ENCODE measurements at places on chromosomes 2 and 18.

DNA sequence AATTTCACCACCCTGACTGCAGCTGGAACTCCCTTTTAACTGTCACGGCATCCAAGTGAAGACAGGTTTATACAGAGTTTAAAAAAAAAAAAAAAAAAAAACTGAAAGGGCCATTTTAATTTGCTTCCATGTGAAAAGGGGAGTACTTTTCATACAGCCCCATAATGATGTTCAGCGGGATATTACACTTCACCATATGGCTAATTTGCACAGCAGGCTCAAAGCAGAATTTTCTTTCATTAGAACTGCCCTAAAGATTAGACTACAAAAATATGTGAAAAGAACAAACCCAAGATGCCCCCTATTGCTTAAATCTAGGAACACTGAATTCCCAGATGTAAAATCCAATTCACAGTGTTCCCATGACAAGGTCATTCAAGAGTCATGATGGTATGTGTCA is 301.8 kb downstream of the EXOC6B start:
- DNase-seq, result no peak

GRCh38 chr2:216773072-216773471 is 77.7 kb upstream of the IGFBP5 start:
- DNase-seq, result no peak

GRCh38 chr2:64860276-64860885 is 128.8 kb upstream of the SLC1A4 start:
- DNase-seq, result no peak

DNA sequence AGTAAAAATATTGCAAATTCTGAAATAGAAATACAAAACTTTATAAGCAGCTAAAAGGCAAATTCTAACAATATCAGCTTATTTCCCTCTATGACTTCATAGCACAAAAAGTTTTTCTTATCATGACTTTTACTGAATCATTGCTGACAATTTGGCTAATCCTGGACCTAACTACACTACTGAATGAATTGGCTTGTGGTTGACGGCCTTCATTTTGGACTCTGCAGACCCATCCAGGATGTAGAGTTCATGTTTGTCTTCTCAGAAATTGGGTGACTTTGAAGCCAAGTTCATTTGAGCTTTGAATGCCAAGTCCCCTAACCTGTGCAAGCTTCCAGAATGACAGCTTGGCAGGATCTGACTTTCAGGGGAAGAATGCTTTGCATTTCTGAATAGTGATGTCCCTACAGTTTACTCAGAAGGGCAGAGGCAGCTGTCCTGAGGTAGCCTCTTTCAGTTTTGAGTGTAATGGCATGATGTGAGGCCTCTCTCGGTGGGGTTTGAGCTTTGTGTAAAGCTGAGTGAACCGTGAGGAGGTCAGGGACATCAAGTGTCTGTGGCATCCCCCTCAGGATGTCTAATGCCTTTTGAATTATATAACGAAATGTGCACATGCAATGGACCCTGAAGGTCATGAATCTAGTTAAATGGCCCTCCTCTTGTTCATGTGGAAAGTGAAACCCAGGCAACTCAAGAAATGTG is 48.0 kb downstream of the EFEMP1 start:
- DNase-seq, result peak; percentile 52

GRCh38 chr2:197598450-197598849 is 76.9 kb downstream of the RFTN2 start:
- no peak for DNase-seq

GRCh38 chr2:44942304-44943030 is 965 bp downstream of the SIX3 start:
- no peak for DNase-seq

GRCh38 chr2:12094134-12094533 is 347.7 kb downstream of the LPIN1 start:
- DNase-seq, result no peak

- DNase-seq, result no peak
Observed at GRCh38 chr2:104026725-104027124, 827.2 kb upstream of the POU3F3 start.

GRCh38 chr2:67576991-67577390 is 179.9 kb downstream of the ETAA1 start:
- no peak for DNase-seq

GRCh38 chr2:210519594-210519993 is 36.8 kb upstream of the CPS1 start:
- DNase-seq, result no peak

- DNase-seq, result no peak
Observed at GRCh38 chr2:128742467-128742866, 423.8 kb upstream of the HS6ST1 start.

DNA sequence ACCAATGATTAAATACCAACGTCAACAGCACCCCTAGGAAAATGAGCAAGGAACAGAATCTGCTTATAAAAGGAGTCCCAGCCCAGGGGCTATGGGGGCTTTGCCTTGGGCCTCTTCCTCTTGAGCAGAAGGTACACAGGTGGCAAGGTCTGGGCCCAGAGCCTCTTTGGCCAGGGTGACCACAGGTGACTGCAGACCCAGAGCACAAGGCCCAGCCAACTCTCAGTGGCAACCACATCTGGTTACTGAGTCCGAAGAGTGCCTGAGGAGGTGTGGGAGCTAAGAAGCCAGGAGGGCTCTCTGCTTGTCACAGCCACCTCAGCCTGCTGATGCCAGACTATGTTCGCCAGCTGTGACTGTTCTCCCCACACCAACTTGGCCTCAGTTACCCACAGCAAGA is 34.3 kb upstream of the CHN1 start:
- no peak for DNase-seq

Measured in EL (cell line).